ENCODE measurements at places on chromosomes 1 and 21.

GRCh38 chr1:7116001-7116400, 330.7 kb downstream of the CAMTA1 start:
- DNase-seq, result no peak

DNA sequence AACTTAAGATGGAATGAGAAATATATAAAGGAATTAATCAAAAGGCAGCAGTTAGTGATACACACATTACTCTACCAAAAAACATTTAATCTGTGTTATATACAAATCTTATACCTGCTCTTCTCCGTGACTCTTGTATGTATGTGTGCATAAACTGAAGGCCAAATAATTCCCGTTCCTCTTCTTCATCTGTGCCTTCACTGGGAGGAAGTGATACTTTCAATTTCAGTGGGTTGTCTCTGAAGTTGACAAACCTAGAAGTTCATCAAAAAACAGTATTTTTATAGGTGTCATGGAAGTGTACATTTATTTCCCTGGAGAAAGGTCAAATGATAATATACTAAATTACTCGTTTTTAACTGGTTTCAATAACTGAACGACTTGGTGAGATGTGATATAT, 19.3 kb downstream of the TRMT13 start:
- DNase-seq, result no peak

DNA sequence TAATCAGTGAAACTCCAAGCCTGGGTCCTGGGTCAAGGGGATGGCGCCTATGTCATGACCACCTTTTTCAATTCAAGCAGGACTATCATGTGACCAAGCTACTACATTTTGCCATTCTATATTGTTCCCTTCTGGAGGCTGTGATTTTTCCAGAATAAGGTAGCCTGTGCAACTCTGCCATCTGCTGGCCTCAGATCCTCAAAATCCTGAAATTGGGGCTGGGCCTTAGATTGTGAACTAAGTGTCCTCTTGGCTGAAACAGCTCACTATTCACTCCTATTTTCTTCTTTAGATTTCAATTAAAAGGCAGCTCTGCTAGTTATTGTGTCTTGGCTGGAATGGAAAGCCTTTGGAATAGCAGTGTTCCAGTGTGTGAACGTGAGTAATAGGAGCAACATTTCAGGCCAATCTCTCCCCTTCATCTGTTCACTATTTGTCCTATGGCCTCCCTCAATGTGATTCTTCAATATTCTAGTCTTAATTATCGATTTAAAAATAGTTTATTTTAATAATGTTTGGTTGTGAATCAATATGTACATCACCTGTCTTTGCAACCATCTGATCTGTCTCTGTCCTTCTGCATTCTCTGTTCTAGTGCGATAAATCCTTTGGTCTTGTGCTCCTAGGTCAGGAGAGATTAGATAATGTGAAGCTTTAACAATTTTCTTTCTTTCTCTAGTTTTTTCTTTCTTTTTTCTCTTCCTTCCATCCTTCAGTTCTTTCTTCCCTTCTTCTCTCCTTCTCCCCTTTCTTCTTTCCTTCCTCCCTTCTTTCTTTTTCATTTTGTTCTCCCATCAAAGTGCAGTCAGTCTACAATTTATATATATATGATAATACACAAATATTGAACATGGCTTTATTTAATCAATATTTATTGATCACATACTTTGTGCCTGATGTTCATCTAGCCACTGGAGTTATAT, 69.8 kb downstream of the CR1 start:
- peak; percentile 12 for DNase-seq

- DNase-seq, result peak; percentile 33
Observed at GRCh38 chr1:84069236-84069845, 70.4 kb upstream of the TTLL7 start.

DNA sequence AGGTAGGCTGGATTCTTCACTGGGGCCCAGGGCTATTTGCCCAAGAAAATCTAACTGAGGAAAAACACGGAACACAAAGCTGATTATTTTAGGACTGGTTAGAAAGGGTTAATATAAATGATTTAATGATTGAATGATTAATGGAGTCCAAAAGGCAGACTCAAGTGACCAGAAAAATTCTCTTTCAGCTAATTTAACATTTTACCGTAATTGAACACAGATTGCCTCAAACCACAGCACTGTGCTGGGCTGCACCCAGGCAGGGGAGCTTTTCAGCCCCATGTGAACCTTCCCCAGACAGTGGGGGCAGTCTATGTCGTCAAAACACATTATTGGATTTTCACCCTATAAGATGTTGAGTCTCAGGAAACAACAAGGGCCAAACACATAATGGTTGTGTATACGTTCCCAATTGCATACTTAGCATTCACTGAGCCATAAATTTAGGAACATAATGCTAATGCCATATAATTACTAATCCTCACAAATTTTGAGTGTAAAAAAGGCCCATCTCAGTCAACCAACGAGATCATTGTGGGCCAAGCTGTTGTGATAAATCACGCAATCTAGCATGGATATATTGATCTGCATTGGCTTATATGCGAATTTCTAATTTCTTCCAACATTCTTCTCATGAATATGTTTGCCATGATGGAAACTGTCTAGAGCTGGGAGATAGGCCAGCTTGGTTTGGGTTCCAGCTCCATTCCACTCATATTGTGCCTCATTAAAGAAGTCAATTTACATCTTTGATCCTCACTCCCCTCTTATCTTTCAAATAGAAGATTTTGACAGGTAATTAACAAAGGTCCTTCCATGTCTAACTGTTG, 27.7 kb downstream of the DSCAM start:
- peak; percentile 37 for DNase-seq

DNA sequence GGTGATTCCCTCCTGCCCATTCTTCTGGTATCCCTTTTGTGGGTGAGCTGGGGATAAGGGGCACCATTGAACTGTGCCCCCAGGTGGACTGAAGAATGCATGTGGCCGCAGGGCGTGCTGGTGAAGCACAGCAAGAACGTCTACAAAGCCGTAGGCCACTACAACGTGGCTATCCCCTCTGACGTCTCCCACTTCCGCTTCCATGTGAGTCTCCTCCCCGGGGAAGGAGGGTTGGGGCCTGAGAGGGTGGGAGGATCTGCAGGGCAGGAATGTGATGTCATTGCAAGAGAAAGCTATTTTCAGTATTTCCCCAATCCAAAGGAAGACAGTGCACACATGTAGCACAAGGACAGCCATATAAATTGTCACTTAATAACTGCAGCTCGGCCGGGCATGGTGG, 7.5 kb upstream of the KPNA6 start:
- no peak for DNase-seq

- DNase-seq, result peak; percentile 57
Observed at GRCh38 chr1:113322439-113322838, 67.9 kb upstream of the MAGI3 start.

DNA sequence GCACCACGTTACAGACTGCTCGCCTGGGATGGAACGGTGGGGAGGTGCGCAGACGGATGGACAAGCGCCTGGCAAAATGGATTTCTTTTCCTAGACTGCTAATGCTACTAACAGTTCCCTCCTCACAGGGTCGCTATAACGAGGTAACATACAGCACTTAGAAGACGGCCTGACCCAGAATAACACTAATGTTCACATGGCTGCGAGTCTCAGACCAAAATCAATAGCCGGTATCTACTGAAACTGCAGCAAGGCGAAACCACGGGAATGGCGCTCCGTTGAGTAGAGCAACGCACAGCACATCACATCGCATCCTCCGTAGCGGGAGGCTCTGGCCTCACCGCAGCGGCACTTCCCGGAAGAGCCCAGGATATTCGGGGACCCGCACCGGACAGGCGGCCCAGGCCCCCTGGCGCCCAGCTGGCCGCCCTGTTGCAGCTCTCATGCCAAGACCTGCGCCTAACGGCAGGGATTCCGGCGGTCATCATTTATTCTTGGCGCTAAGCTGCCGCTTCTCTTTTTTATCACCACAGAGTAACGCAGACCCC, 46.6 kb downstream of the VPS26C start:
- DNase-seq, result peak; percentile 86

DNA sequence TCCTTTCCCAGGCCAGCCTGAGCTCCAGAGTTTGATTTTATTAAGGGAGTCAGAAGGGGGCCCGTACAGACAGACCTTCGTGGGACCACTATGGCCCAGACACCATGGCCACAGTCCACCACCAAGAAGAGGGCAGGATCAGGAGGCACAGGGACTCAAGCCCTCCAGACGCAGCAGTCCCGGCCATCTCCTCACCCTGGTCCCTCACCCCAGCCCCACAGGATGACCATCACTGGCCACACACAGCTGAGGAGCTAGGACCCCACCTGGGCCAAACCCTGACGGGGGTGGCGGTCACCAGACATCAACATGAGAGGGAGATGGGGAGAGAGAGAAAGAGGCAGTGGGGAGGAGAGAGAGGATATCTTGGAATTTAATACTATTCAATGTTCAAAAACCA, 29.2 kb upstream of the AGPAT3 start:
- DNase-seq, result no peak

- no peak for DNase-seq
Observed at GRCh38 chr1:53654216-53655210, 84.5 kb downstream of the GLIS1 start.

DNA sequence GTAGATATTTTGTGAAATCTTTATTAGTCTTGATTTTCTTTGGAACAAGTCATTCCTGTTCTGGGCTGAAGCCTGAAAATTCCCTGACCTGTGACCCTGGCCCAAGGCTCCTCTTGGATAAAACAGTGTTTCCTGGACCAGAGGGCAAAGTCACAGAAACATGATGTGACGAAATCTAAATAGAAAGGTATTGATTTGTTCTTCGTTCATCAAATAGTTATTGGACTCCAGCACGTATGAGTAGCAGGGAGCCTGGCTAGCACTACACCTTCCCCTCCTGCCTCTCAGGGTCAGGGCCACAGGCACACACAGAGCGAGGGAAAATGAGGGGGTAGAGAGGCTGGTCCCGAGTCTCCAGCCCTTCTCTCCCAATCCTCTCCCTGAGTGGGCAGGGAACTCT, 1.7 kb upstream of the CLDN14 start:
- DNase-seq, result no peak

GRCh38 chr1:234597894-234598293, 12.1 kb downstream of the IRF2BP2 start:
- DNase-seq, result peak; percentile 79

GRCh38 chr1:161706113-161706481, 932 bp upstream of the FCRLA start:
- DNase-seq, result no peak

DNA sequence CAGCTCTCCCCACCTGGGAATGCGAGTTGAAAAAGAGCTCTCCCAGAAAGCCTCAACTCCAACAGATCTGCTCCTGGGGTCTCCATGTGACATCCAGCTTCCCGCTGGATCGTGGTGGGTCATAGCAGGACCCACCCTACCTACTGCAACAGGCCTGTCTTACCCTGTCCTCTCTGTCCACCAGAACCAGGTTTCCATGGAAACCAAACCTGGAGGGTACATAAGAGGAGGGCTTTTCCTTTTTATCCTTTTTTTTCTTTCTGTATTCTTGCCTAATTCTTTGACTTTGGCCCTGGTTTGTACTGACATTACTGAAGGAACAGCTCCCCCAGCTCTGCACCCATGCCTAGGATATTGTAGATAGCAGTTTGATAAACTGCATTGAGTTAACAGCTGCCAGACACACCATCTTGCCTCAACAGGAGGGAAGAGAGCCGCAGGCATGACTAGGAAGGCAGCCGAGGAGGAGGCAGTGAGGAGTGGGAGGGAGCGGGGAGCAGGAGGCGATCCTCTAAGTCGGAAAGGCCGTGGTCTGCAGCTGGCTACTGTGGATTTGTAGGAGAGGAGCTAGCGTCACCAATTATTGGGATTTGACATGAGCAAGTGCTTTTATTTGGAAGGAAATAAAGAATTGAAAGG, 9.7 kb upstream of the FMOD start:
- peak; percentile 27 for DNase-seq

DNA sequence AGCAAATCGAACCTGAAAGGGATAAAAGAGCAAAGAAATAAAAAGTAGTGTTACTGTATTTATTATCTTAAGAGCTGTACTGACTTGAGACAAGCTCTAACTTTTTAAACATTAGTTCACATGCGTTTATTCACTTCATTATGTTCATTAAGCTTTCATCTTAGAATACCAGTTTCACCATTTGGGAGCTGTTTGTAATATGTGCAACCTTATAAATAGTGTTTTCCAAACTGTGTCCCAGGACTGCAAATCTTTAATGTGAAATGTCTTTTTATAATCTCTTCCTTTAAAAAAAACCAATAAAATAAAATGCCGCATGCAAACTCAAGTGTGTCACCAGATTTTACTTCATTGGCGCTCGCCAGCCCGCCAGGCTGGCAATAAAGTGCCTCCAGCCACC, 28.3 kb downstream of the LGALS8 start:
- no peak for DNase-seq

DNA sequence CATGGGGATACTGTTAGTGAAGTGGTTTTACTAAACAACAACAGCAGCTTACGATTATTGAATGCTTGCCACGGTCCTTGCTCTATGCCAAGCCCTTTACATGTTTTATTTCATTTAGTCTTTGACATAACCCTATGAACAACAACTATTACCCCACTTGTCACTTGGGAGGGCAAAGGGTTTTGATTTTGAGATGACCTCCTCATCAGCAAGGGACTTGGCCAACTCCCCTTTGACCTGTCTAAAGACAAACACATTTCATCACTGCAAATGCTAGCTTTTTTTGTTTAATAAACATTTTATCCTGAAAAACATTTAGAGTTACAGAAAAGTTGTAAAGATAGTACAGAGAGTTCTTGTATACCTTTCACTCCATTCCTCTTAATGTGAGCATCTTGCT, 152.5 kb upstream of the WNT4 start:
- DNase-seq, result no peak

DNA sequence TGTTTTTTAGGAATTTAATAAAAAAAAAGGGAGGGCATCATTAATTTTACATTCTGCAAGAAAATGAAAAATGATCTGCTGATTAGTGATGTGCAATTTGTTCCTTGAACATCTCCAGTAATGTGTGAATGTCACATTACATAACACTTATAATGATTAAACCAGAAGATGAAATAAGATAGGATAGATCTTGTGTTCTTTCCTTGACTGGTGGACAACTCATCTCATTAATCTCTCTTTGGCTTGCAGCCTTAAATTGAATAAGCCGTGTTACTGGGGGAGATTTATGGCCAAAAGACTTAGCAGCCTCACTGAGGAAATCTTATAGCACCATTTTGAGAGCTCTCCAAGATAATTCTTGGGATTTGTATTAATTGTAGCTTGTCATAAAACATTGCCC, 217.2 kb downstream of the ST6GALNAC3 start:
- DNase-seq, result no peak

- DNase-seq, result no peak
Observed at GRCh38 chr1:177865807-177866206, 104.1 kb downstream of the SEC16B start.

GRCh38 chr1:43835082-43836021, 98.2 kb upstream of the ARTN start:
- DNase-seq, result peak; percentile 52

Measured in NCI-H69 (cell line).